ENCODE measurements at places on chromosomes 7 and 10. TPM values are rescaled to one million over a fixed set of nuclear protein-coding genes. Genes with fewer than 3 reads are reported as not detected.

DNA sequence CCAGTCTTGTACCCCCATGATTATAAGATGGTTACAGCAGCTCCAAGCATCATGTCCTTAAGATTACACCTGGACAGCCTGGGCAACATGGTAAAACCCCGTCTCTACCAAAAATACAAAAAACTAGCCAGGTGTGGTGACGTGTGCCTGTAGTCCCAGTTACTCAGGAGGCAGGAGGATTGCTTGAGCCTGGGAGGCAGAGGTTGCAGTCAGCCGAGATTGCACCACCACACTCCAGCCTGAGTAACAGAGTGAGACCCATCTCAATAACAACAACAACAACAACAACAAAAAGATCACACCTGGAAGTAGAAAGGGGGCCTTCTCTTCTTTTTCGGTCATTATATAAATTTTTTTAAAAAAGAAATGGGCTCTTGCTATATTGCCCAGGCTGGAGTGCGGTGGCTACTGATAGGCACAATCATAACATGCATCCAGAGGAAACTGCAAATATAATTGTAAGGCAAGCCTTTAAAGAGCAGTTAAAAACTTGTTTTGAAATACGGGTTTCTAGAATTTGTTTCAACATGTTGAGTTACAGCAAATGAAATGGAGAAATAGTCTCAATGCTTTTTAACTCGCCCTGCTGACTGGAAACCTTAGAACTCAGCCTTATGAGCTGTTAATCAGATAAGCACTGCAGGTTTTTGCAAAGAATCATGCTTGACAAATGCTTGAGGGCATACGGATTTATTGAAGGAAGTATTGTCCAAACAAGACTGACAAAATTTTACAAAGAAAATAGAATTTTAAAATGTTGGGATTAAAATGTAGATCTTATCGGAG lies 4.7 kb upstream of the ENTPD7 start:
- H3K27ac ChIP-seq, result no peak overlapping the region
- H3K4me3 ChIP-seq, result no peak overlapping the region
- no peaks in the 10 kb centered on the region for H3K36me3 ChIP-seq

DNA sequence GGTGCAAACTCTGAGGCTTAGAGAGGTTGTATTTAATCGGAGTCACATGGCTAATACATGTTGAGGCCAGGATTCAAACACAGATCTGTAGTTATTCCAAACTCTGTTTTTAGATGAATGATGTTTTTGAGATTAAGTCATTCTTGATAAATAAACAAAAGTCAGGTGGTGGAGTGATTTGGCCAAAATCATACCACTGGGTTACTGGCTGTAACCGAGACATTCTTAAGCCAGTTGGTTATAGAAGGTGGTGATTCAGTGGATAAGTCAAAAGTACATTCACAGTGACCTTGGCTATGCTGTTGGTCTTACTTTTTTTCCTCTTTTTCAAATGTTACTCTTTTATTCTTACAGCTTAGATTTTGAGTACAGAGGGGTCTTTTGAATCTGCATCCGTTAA lies 361.4 kb downstream of the KIF20B start:
- DNase-seq, result no peak
- no peak overlapping the region for H3K27ac ChIP-seq
- no peaks in the 10 kb centered on the region for H3K4me1 ChIP-seq
- no peaks in the 10 kb centered on the region for H3K36me3 ChIP-seq

DNA sequence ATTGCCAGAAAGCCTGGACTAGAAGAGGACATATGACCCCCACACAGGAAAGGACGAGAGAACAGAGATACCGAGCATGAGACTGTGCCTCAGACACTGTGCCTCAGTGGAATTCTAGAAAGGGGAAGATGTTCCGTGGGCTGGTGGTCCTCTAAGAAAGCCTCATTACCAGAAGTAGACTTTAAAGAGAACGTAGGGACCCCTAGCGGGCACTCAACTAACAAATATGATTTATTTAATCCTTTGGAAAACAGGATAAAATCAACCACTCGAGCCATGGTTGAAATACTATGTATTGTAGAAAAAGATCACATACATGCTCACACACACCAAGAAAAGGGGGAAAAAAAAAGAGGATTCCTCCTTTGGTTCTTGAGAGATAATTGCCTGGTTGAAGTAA lies 701.2 kb upstream of the SORCS1 start:
- no peaks in the 10 kb centered on the region for H3K27me3 ChIP-seq
- no peak overlapping the region for H3K27ac ChIP-seq
- H3K36me3 ChIP-seq, result no peaks in the 10 kb centered on the region

GRCh38 chr7:74312418-74313028 lies 23.3 kb downstream of the CLIP2 start:
- no peak overlapping the region for H3K4me3 ChIP-seq
- H3K27ac ChIP-seq, result no peak overlapping the region
- 0 out of 2 replicates have a peak, but pooled peaks cover 3% of the 10 kb centered on the region for H3K4me1 ChIP-seq
- no peaks in the 10 kb centered on the region for H3K27me3 ChIP-seq
- no peak for DNase-seq
- H3K36me3 ChIP-seq, result peaks cover 7% of the 10 kb centered on the region

GRCh38 chr7:1466524-1467271 lies 7.4 kb upstream of the MICALL2 start:
- peak; percentile 58 for DNase-seq
- 0 out of 2 replicates have a peak, but pooled peaks cover 4% of the 10 kb centered on the region for H3K4me1 ChIP-seq
- no peaks in the 10 kb centered on the region for H3K27me3 ChIP-seq
- H3K4me3 ChIP-seq, result no peak overlapping the region
- no peaks in the 10 kb centered on the region for H3K36me3 ChIP-seq

DNA sequence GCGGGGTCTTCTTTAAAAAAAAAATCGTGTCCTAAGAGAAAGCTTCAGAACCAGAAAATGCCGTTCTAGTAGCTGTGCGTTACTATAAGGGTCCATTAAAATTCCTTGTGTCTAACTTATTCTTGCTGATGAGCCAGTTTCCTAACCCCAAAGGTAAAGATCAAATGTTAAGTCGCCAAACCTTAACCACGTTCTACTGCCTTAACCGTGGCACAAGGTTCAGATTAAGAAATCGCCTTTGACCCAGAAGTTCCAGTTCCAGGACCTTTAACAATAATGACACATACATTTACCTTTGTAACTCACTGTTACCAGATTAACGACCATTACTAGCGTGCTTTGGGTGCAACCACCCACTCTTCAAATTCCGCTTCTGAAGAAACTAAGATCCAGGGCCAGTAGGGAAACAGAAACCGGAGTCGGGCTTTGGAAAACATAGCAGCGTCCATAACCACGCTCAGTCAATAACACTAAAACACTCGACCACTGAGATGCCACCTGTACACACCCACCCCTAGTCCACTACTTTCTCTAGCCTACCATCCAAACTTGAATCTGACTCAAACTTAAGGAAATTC lies 620 bp downstream of the BET1 start:
- peak overlapping the region; percentile 100 for H3K4me3 ChIP-seq
- H3K27me3 ChIP-seq, result peaks cover 9% of the 10 kb centered on the region
- H3K4me1 ChIP-seq, result peaks cover 16% of the 10 kb centered on the region
- H3K27ac ChIP-seq, result peak overlapping the region; percentile 98
- DNase-seq, result no peak

GRCh38 chr10:24393201-24393600 lies 184.3 kb downstream of the KIAA1217 start:
- peak overlapping the region; percentile 51 for H3K27ac ChIP-seq
- peaks cover 19% of the 10 kb centered on the region for H3K4me1 ChIP-seq
- H3K4me3 ChIP-seq, result no peak overlapping the region
- no peak for DNase-seq
- no peaks in the 10 kb centered on the region for H3K27me3 ChIP-seq

DNA sequence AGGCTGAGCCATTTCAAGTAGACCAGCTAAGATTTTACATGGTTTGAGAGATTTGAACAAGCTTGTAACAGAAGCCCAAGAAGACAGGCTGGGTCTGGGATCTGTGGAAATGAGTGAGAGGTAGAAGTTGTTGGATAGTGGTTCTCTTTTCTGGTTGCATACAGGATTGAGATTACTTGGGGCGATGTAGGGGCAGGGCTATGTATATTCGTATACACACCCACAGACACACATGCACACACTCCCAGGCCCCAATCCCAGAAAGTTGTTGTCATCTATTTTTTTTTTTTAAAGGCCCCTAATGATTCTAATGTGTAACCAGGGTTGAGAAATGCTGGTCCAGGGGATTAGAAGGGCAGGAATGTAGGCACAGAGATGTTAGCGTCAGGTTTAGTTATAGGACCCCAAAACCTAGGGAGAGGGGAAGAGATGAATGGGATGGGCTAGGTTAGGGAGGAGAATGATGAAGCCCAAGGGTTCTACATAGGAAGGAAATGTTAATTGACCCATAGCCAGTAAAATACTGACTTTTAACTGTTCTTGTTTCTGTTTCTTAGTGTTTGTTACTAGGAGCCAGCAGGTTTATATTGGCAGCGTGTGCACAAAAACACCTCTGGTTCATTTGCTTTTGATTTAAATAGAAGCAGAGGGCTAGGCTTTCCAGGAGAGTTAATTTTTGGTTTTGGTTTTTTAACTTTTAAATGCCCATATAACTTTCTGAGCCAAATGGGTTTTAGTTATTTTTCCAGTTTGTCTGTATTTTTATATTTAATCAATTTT lies 7.8 kb downstream of the TAX1BP1 start:
- H3K27ac ChIP-seq, result no peak overlapping the region
- H3K4me1 ChIP-seq, result peaks cover 23% of the 10 kb centered on the region
- DNase-seq, result no peak
- H3K27me3 ChIP-seq, result no peaks in the 10 kb centered on the region
- no peak overlapping the region for H3K4me3 ChIP-seq

DNA sequence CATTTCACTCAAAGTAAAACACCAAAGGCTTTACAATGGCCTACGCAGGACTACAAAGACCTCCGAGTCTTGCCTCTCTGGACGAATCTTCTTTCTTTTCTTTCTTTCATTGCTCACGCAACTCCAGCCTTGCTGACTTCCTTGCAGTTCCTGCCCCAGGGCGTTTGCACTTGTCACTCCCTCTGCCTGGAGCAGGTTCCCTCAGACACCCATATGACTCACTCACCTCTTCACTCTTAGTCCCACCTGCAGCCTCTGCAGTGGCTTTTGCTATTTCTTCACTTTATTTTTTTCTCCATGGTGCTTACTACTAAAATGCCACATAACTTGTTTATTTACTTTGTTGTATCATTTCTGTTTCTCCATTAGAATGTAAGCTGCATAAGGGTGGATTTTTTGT lies 33.1 kb downstream of the GHRHR start:
- no peak overlapping the region for H3K27ac ChIP-seq
- no peaks in the 10 kb centered on the region for H3K27me3 ChIP-seq
- H3K36me3 ChIP-seq, result peaks cover 16% of the 10 kb centered on the region
- no peak for DNase-seq
- H3K4me1 ChIP-seq, result peaks cover 6% of the 10 kb centered on the region
- H3K4me3 ChIP-seq, result no peak overlapping the region

DNA sequence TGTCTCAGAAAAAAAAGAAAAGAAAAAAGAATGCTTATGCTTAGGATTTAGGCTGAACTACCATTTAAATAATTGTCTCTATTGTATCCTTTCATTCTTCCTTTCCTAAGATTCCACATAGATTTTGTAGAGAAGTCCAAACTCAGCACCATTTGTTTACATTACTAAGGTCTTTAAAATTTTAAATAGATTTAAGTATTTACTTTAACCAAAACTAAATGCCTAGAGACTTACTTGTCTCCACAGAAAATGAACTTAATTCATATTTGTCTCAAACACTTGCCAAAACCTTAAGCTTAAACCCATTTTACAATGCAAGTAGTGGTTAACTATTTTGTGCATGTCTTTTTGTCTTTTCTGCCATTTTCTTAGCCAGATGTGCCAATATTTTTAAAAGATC lies 54.1 kb upstream of the ABI1 start:
- H3K36me3 ChIP-seq, result no peaks in the 10 kb centered on the region
- H3K27me3 ChIP-seq, result no peaks in the 10 kb centered on the region
- no peaks in the 10 kb centered on the region for H3K4me1 ChIP-seq
- DNase-seq, result no peak
- H3K27ac ChIP-seq, result no peak overlapping the region
- no peak overlapping the region for H3K4me3 ChIP-seq

DNA sequence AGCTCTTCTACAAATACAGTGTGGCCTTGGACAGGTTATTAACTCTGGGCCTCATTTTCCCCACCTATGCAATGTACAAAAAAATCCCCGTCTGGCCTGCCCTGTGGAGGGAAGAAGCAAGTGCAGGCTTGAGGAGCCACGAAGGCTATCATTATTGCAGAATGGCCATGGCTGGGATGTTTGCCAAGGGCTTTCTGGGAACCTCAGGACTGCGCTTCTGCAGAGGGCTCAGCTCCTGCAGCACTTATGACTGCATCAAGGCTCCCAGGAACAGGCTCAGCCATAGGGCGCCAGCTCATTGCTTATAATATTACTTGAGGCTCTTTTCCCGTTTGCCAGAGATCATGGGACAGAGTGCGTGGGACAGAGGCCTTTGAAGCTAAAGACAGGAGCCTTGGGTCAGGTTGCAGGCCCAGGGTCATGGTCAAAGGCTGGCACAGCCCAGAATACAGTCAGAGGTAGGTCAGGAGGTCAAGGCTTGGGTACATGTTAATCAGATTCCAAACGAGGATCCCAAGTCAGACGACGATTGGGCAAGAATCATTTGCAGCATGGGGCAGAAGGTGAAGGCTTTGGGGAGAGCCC lies 20.6 kb upstream of the C10orf105 start:
- peaks cover 10% of the 10 kb centered on the region for H3K4me1 ChIP-seq
- DNase-seq, result no peak
- peaks cover 3% of the 10 kb centered on the region for H3K27me3 ChIP-seq
- H3K36me3 ChIP-seq, result no peaks in the 10 kb centered on the region

GRCh38 chr7:138590154-138590553 lies 111.0 kb downstream of the SVOPL start:
- H3K4me1 ChIP-seq, result peaks cover 12% of the 10 kb centered on the region
- no peak overlapping the region for H3K27ac ChIP-seq

DNA sequence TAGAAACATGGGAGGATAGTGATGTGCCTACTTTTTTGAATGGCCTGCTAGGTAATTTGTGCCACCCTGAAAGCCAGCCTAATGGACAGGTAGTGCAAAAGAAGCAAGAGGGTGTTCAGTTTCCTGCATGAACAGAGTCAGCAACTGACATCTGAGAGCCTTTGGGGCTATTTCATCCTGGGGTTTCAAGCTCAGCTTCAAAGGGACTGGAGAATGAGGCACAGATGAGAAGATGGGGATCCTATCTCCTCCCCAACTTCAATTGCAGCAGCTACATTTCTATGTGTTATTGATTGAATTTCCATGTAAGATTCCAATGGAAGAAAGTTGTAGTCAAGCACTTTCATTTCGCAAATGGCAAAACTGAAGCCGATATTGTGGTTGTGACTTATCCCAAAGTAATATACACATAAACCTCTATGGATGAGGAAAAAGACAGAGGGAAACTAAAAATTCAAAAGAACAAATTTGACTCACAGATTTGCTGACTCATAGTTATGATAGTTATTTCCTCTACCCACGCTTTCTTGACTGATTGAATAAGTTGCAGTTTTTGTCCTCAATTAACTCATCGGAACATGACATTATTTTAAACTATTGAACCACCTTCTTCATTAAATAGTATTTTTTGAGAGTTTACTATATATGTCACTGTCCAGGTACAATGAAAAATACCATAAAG lies 42.6 kb upstream of the NRP1 start:
- no peaks in the 10 kb centered on the region for H3K27me3 ChIP-seq
- H3K4me1 ChIP-seq, result peaks cover 6% of the 10 kb centered on the region
- no peaks in the 10 kb centered on the region for H3K36me3 ChIP-seq
- H3K4me3 ChIP-seq, result no peak overlapping the region
- H3K27ac ChIP-seq, result no peak overlapping the region
- no peak for DNase-seq

Gene FOXK1
- total RNA-seq, result 17.1 TPM

Gene MUC12
- 6.5 TPM for total RNA-seq

Gene CLRN3
- total RNA-seq, result not detected

Gene C10orf105
- 0.48 TPM for total RNA-seq
